ENCODE measurements at places on chromosomes 4 and X.

- no peak for DNase-seq
Measured at GRCh38 chrX:24448762-24449250, 16.3 kb upstream of the PDK3 start.

- no peak for DNase-seq
Measured at GRCh38 chr4:128942607-128943006, 133.1 kb downstream of the JADE1 start.

DNA sequence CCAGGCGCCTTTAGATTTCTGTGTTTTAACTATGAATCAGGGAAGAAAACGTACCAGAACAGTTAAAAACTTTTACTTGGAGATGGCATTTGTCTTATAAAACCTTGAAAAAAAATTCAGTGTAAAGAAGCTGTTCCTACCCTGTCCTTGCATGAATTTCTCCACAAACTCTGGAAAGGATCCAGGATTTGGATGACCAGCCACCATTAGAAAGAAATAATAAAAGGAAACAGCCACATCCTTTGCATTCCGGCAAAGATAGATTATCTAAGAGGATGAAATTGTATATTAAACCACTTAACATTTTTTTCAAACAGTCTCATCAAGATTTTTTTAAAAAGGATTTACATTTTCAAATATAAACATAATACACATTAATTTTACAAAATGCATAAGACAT, 10.6 kb downstream of the SULT1E1 start:
- DNase-seq = no peak

DNA sequence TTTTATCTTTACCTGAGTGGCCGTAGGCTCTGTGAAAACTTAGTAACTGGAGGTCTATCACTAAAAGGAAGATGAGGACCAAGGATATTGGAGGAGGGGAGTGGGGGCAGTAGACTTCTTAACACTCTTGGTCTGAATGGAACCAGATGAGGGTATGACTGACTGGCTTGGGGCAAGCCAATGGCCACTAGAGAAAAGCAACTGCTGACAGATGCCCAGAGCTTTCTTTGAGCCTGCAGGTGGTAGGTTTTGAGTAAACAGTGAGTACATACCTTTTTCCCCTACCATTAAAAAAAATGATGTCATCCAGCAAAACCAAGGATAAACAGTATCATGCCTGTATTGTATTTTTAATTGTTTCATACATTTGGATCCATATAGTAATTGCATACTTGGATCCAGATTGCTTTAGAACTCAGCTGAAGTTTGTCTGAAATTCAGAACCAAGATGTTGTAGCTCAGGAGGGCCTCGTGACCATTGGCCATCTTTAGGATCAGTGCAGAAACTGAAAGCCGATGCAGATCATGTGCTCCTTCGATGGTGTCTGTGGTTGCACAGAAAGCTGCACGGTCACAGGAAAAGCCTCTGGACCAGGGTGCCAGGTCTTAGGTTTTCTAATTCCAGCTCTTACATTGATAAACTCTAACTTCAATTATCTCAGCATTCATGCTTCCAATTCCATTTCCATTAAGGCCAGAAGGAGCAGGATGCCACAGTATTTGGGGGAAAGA, 131.0 kb downstream of the PDGFRA start:
- no peak for DNase-seq

DNA sequence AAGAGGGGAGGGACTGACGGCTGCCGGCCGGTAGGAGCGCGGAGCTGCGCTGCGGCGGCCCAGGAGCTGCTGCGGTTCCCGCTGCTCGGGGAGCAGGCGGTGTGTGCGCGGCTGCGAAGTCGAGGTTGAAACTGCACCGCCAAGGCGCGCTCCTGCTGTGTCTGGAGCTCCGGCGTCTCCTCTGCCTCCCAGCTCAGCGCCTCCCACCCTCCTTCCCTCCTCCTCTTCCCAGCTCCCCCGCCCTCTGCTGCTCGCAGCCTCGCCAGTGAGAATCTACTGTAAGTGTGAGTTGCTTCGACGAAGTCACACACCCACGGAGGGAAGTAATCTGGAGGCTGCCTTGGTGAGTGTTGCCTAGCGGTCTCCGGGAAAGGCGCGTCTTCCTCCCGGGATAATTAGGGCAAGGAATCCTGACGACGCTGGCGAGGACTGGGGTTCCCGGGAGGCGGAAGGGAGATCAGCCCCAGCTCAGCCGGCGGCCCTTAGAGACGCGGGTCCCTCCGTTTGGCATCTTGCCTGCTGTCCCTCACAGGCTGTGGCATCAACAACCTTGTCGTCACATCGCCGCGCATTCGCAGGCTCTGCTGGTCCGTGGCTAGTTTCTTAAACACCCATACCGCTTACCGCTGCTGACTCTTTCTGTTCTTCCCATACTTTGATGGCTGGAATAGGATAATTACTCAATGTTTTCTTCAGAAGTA, at the start of gene EPHA5:
TSS of gene EPHA5 (minus strand) at position 159 of the 701 bp plus-strand sequence. CDS start 747 bp downstream, outside the sequence.
- no peak for DNase-seq

- peak; percentile 22 for DNase-seq
Measured at GRCh38 chrX:69093960-69094871, 71.0 kb downstream of the PJA1 start.

- peak; percentile 22 for DNase-seq
Measured at GRCh38 chrX:48972220-48973164, 848 bp upstream of the KCND1 start.

DNA sequence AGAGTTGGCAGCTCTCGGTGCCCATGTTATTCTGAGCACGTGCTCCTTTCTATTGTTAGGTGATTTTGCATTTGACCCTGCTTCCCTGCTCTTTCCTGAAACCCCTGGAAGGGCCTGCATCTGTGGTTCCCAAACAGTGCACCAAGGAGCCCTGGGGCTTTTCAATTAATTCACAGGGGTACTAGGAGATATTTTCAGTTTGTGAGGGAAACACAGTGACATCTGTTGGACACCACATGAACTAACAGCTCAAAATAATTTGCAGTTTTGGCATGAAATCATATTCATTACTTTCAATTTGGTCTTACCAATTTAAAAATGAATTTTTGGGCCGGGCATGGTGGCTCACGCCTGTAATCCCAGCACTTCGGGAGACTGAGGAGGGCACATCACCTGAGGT, 156.6 kb downstream of the GATB start:
- no peak for DNase-seq

DNA sequence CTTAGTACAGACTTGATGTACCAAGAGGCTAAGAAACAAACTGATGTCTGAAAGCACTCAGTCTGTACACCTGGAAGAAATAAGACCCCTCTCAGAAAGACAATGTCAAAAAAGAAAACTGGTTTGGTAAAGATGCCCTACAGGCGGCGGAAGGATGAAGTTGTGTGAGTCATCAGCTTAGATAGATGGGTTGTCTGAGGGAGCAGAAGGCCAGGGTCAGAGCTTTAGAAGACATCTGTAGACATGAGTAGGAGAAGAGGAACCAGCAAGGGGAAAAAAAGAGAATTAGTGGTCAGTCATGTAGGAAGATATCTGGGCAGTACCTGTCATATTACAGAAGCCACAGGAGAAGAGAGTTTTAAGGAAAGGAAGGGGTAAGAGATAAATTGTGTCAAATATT, 8.3 kb downstream of the SRPX2 start:
- no peak for DNase-seq

DNA sequence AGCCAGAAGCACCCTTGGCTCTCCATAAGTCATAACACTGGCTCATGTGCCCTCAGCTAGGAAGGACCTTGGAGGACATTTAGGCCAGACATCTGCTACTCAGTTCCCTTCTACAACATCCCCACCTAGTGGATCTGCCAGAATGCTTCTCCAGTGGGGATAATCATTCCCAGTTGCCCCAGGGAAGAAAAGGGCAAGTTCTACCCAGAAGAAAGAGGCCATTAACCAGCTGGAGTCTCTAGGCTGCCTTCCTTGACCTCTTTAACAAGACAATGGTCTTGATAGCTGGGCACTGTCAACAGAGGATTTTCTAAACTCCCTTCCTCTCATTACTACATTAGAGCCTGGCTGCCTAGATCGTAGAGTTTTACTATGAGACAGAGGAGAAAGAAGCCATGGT, 42.0 kb downstream of the LGI2 start:
- DNase-seq = no peak

GRCh38 chr4:40649321-40649720, 19.7 kb upstream of the RBM47 start:
- no peak for DNase-seq

DNA sequence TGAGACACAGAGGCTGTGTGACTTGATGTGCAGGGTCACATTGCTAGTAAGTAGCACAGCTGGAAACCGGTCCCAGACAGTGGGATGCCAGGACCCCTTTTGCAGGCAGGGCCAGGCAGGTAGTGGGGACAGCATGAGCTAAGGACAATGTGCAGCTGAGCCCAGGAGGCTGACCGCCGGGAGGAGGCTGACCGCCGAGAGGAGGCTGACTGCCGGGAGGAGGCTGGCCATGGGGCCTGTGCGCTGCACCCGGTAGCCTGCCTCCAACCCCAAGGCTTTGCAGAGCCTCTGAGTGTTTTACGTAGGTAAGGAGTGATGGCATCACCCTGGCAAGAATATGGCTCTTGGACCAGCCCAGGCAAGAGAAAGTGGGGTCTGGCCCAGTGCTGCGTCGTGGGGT, 58.9 kb downstream of the TBC1D14 start:
- no peak for DNase-seq

- DNase-seq = no peak
Measured at GRCh38 chrX:133698298-133698697, 283.0 kb upstream of the GPC4 start.

- no peak for DNase-seq
Measured at GRCh38 chrX:7235071-7235470, 87.1 kb upstream of the PUDP start.

GRCh38 chrX:10622197-10622596, 1.8 kb upstream of the MID1 start:
- no peak for DNase-seq
